ENCODE measurements at places on chromosomes 3 and 15.
A peak's percentile ranks its signal among the peaks of the same experiment; 100 is the strongest.

DNA sequence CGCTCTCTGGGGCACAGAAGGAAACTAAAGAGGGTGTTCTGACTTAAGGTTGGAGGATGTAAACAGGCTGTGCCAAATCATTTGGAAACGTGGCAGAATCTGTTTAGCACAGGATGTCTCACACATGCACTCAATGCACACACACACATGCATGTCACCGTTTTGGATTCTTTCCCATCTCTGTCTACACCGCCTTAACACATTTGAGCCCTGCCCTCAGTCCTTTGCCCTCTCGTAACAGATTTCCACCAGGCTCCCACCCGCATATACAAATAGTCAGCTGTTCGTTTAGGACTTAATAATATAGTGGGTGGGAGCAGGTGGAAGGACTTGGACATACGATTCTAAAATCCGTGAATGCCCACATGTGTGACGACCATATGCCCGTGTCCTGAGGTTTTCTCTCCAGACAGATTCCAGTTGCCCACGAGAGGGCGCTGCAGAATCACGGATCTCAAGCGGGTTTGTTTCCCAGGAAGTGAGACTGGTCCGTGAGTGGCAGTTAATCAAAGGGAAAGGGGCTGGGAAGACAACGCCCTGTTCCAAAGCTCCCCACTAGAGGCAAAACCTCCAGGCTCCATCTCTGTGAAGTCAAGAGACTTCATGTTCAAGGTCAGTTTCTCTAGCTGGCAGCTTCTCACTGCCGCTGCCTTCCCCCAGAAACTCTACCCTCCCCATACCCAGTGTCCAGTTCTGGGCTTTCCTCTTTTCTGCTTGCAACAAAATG, 44.5 kb downstream of the NOX5 start:
- DNase-seq: peak; percentile 64

DNA sequence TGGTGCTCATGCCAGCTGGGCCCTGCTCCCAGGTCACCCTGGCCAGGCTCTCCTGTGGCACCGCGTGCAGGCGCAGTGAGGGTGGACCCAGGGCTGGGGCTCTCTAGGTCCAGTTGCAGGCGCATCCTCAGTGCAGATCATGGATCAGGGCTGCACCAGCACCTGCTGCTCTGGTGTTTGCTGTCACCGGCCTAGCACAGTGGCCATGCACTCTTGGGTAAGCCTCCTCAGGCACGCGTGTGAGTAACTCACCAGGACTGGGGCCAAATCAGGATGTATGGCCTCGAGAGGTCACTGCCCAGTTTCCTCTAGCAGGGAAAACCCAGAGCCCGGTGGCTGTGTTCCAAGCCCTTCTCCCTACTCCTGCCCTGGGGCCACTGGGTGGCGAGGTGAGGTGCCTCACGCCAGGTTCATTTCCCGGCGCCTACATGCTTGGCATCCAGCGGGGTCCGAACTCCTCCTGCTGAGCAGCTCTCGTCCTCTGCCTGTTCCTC, 45.5 kb upstream of the SLC41A3 start:
- no peak for DNase-seq

GRCh38 chr3:118782755-118783202, 251.9 kb downstream of the IGSF11 start:
- no peak for DNase-seq

DNA sequence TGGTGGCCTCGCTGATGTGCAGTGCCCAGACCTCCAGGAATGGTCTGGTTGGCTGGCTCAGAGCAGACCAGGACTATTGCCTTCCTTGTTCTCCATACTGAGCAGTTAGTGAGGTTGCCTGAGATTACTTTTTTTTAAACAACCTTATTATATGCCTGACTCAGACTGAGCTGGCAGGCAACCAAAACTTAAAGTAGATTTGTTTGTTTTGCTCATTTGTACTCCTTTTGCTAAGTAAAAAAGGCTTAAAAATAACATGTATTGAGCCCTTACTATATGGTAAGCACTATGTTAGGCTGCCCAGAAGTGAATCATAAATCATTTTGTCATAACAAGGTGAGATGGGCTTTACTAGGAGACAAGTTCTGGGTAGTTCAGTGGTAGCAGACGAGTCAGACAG, 92.4 kb downstream of the GHSR start:
- no peak for DNase-seq

DNA sequence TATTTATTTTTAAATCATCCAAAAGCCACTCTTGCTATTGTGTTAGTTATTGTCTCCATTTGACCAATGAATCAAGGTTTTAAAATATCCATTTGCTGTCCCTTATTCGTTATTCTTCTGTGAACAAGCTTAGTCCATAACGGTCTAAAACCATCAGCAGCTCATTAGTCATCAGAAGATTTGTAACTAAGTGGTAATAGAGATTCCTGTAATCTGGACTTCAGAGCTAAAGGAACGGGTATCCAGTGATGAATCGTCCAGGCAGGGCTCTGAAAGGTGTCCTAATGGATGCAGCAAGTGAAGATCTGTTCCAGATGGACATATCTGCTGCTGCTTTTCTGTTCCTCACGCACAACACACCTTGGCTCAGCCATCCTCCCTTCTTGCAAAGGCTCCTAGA, 362.7 kb upstream of the CFAP20DC start:
- DNase-seq: no peak

DNA sequence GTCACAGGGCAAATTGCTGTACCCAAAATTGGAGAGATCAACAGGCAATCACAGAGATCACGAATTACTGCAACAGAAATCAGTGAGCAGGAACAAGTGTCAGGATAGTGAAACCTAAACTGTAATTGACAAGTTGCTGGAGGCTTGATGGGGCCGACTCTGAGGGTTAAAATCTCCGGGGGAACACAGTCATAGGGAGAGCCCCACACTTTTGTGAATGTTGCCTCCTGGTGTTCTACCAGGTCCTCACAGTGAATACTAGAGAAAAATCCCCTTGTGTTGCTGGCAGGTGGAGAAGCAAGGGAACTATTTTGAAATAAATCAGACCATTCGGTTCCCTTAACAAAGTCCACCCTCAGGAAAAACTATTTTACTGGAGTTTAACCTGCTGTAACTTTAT, 697.5 kb upstream of the CBLB start:
- DNase-seq: no peak

DNA sequence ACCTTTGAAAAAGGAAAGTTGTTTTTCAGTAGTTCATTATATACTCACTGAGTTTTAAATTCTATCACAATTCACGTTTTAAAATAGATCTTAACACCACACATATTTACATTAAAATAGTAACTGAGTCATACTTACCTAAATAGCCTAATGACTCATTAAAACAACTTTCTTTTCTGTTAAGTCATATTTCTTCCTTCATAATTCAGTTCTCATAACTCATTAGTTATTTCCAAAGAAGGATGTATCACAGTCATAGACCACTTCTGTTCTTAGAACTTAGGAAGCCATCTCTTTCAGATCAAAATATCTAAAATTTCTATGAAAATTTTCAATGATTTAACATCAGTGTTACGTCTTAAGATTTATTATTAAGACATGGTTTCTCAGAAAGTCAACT, 885.9 kb downstream of the FHIT start:
- DNase-seq: no peak

DNA sequence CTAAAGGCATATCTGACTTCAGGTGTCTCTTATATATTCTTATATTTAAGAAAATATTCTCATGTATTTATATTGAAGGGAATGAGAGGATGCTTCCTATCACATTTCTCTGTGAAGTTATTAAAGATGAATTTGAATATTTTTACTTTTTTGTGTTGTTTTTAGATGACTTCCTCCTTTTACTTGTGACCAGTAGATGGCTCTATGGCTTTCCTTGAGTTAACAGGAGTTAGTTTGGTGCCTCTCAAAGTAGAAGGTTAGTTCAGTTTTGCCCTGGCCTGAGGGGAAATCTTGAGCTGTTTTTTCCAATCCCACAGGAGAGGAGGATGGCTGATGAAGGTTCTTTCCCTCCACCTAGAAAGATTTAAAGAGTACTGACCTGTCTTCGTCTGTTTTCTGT, 80.7 kb downstream of the SQOR start:
- DNase-seq: no peak

DNA sequence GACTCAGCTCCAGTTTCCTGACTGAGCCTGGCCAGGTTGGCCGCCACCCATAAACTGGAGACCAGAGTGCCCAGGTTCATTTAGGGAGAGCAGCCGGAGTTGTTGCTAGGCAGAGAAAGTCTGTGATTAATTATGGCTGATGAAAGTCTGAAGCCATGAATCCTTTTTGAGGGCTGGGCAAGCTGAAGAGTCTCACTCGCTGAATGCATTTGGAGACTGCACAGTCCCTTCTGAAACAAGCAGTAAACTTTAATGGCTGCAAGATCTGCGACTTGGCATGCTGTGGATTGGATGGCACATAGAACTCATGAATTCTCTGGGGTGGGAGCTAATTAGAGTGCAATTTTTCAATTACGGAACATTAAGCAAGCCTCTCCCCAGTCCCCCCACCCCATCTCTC, 282.1 kb downstream of the RPLP1 start:
- no peak for DNase-seq

DNA sequence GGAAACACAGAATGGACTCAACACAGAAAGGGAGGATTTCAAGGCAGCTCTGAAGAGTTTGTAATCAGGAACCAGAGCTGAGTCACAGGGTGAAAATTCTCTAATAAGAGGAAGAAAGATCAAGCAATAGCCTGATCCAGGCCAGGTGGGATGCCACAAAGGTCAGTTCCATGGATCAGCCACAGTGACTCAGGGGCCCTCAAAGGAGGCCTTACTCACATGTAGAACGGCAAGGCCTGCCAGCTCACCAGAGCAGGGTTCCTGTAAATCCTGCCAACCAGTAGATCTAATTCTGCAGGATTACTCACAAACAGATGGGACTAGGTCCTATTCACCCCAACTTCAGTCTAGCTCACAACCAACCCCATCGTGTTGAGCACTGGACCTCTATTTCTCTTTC, 78.3 kb upstream of the PPP2R3A start:
- DNase-seq: no peak
